Stimulated activated CD8-positive, alpha-beta memory T cell treated with anti-CD3 and anti-CD28 coated beads, Interleukin-7, amount 100 ng/mL, for 24 hours (primary cell): ENCODE measurements at places on chromosomes 11 and 22.
A peak's percentile ranks its signal among the peaks of the same experiment; 100 is the strongest.

DNA sequence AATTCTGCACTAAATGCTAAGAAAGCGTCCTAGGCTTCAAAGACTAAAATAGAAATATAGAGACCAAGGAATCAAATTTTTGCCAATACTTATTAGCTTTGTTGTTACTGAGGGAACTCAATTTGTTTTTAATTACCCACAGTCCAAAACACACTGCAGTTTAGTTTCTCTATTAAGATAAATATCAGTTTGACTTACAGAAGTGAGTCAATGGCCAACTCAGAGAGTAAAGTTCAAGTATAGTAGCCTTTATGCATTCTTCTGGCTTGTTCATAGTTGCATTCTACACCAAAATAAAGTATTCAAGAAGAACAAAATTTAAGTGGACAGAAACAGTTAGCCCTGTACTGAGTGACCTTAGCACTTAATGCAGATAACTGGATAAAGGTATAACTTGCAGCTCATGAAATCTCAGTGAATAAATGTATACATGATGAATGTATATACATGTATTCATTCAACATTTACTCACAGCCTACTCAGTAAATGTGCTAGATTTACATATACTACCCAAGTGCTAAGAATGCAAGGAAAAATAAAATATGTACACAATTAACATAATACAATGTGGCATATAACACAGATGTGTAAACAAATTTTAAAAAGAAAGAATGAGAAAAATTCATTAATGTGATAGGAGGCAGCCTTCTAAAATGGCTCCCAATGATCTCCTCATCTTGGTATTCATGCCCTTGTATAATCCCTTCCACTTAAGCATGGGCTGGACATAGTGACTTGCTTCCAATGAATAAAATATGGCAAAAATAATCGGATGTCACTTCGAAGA lies 9.7 kb upstream of the RNF141 start:
- DNase-seq = no peak

DNA sequence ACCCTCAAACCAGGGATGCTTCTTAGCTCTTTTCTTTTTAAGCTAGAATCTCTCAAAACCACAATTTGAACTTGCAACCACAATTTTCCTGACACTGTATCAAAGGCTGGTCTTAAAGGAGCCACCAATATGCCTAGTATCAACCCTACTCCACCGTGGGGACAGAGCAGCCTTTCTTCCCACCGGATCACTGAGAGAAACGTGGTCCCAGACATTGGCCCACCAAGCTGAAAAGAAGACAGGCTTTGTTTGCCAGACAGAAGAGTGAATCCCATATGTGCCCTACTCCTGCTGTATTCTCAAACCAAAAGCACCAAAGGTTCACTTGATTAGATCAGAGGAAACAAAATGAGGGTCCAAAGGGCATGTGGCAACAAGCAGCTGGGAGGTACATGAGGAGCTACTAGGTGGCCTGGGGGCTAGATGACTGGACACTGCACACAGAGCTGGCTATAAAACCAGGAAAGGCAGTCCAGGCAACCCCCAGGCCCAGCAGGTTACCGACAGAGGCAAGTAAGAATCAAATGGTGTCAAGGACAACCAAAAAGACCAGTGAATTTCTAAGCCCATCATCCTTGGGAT lies 3.6 kb upstream of the VWCE start:
- no peak for DNase-seq

DNA sequence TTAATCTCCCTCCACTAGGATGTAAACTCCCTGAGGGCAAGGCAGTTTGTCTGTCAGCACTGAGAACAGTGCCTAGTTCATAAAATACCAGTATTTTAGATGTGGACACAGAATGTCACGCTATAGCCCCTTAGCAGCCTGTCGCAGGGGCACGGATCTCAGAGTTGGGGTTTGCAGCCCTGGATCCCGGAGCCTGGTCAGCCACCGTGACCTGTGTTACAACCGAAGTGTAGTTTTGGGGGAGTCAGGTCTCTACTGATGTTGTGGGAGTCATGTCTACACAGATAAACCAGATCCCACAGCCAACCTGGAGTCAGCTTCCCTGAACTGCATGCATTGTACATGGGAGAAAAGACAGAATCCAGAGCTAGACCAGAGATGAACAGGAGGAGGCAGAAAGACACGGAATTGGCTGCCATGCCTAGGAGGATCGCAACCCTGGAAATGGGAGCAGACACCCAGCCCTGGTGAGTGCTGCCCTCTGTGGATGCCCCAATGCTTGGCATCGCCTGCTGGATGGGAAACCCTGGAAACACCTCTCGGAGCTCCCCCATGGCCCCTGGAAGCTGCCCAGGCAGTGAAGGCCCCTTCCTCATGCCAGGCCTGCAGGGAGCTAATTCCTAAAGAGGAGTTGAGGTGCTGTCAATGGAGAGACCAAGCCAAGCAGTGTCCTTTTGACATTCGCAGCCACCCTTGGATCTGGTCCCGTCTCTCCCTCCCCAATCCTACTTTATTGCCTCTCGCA lies 851.3 kb downstream of the TBC1D22A start:
- DNase-seq = no peak

- no peak for DNase-seq
Measured at GRCh38 chr11:14258221-14258935, 100.6 kb downstream of the RRAS2 start.

DNA sequence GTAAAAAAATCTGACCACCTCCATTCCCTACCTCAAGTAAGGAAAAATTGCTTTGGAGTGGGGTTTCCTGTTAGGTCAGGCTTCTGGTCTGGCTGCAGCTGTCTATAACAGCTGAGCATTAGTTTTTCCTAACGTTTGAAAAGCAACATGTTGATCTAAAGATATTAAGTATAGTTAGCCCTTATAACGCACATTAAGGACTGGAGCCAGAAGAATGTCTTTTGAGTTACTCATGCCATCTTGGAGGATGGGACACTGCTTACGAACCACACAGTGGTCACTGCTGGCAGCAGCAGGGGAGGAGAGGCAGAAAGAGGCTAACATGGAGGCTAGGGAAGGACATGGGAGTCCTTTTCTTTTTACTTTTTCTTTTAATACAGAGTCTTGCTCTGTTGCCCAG lies 44.1 kb upstream of the GDPD4 start:
- no peak for DNase-seq

DNA sequence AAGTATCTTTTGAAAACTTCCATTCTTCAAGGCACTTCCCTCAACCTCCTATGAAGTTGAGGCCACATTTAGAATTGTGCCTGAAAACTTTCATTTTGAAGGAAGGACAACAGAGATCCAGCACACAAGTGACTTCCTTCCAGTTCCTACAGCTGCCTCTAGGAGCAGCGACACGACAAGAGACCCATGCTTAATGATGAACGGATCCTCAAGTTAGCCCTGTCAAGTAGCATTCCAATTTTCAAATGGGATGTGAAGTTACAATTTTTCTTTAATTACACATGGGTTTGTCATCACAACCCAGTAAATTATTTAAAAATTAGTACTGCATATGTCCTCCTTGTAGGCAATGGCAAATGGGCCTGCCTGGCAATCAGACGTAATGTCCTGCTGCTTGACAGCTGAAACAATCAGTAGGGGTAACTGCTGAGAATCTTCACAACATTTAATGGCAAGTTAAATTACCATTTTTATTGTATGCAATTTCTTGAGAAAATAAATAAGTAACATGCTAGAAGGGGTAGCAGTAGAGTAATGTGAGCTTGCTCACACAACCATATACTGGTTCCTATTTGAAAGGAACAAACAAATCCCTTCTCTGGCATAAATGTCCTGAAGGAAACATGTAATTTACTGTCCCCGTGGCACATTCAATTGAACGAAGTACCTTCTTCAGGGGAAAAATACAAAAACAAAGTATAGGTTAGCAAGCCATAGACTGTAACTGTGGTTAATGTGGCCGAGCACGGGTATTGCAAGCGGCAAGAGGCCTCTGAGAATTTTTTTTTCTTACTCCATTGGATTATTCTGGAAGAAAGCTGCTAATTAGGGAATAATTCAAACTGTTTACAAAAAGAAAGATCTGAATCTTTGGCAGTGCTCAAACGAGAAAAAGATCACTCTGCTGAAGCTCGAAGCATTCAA lies 288.3 kb downstream of the CADM1 start:
- no peak for DNase-seq

- DNase-seq = no peak
Measured at GRCh38 chr22:47837703-47838102, 1075.3 kb downstream of the TBC1D22A start.

- no peak for DNase-seq
Measured at GRCh38 chr11:8222820-8223512, 40.7 kb downstream of the LMO1 start.

GRCh38 chr11:96506953-96507354 lies 117.1 kb downstream of the JRKL start:
- DNase-seq = no peak

DNA sequence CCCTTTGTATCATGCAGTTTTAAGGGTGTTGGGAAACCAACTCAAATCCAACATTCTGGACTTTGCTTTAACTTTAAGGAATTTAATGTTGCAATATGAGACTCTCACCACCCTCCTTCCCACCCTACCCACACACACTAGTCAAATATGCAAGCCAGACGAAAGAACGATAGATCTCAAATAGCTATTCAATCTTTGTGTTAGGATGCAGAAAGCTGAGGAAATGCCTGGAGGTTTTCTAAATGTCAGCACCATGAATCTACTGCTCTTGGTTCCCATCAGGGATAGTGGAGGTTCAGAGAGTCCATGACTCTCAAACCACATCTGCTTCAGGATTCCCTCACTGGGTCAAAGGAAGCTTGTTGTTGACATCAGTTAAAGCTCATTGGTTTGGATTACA lies 33.7 kb downstream of the EXPH5 start:
- DNase-seq = no peak

GRCh38 chr11:47271961-47272661 lies 2.2 kb downstream of the MADD start:
- DNase-seq = no peak

- DNase-seq = no peak
Measured at GRCh38 chr11:122627745-122628144, 27.8 kb upstream of the UBASH3B start.

DNA sequence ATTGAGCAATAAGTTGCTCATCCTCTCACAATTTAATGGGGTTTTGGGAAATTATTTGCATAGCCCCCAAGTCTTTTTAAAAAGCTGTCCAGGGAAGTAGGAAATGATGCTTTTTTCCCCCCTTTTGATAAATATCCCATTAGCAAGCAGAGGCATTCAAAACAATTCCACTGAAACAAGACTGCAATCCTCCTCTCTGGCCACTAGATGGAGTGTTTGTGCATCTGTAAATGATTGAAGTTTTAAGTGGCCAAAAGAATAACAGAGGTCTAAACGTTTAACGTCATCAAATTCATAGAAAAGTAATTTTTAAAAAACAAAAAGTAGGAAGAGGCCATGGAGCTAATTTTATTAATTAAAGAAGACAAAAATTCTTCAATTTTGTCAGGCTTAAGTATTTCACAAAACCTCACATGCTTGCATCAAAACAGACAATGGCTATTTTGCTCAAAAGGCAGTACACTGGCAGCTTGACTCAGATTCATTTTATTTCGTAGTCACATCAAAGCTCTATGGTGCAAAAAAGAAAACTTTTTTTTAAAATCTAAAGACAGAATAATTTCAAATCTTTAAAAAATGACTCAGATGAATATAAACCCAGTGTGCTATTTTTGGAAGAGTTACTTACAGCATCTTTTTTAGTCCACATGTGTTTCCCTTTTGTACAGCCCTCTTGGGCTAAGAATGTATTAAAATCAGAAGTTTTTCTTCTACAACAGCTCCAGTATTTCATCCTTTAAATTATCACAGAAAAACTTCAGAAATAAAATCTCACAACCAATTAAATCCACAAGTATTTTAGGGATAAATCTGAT lies 17.8 kb downstream of the CHORDC1 start:
- no peak for DNase-seq

DNA sequence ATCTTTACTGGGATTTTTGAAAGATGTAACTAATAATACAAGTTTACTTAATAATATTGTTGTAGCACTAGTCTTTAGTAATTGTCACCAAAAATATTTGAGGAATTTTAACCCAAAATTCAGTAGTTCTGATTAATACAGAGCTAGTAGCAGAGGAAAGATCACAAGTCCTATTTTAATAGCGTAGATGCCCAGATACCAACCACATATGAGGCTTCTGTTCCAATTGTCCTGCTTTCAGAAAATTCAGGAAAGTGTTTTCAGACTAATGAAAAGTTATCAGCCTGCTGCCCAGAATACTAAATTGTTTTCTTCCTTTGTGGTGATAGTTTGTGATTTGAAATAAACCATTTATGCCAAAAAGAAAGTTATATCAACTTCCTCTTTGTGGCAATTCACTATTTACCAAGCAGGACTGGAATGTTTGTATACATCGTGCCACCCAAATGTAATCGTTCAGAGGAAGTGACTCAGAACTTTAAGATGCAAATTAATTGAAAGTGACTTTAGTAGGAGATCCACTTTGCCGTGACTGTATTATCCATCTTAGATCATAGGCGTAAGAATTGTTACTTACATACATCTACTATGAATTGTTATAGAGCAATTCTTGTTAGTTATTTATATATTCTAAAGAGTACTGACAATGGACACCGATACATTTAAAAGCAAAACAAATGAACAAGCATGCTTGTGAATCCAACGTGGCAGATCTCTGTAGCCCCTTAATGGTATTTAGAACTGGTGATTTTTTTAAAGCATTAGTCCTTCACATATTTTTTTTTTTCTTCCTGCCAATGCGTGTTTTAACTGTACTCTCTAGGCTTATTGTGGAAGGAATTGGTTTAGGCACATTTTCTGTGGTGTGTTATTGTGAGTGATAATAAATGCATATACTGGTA lies 231.0 kb downstream of the DDX10 start:
- DNase-seq = no peak

GRCh38 chr22:49789289-49790141 lies 38.2 kb downstream of the BRD1 start:
- no peak for DNase-seq

GRCh38 chr22:47112994-47113852 lies 350.8 kb downstream of the TBC1D22A start:
- DNase-seq = no peak

DNA sequence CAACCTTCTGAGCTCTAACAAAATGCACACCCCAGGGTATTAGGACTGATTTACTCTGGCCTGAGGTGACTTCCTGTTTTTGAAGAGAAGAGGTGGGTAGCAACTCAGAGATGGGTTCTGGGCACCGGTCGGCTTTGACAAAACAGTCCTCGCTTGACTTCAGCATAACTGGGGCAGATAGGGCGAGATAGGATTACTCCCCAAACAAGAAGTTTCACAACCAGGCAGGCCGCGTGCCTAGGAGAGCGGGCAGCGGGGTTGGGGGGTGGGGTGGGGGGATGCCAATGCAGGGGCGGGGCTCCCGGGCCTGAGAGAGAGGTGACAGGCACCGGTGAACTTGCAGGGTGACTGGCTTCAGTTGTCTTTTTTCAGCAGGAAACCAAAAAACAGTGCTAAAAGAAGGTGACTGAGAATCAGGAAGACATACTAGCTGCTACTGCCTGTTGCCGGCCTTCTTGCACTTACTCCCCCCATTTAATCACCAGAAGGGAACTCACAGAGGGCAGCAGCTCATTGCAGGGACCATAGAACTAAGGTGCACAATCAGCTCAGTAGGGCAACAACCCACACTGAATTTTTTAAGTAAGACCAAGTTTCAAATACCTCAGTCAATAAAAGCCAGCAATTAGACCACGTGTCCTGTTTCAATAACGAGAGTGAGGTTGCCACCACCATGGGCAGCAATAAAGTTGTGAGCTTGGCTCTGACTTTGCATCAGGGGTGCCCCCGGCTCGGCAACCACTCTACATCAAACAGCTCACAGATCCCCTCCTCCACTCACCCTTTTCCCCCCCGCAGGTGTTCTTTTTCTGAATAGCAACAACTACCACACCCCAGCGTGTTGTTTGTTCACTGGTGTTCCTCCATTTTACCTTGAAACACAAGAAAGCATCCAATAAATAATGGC lies 37.2 kb upstream of the ETS1 start:
- DNase-seq = peak; percentile 27

- no peak for DNase-seq
Measured at GRCh38 chr11:32531528-32531927, 52.1 kb upstream of the EIF3M start.
